Activated CD4-positive, alpha-beta T cell treated with anti-CD3 and anti-CD28 coated beads for 36 hours (primary cell): ENCODE measurements at places on chromosomes 3 and 15.

- no peak for DNase-seq
Observed at GRCh38 chr15:95645791-95646338, 684.6 kb upstream of the NR2F2 start.

GRCh38 chr3:135503760-135504686 lies 461.5 kb upstream of the PPP2R3A start:
- DNase-seq = peak; percentile 66

- DNase-seq = no peak
Observed at GRCh38 chr3:71135373-71136088, 448.0 kb downstream of the FOXP1 start.

- peak; percentile 39 for DNase-seq
Observed at GRCh38 chr15:67825881-67826716, 790 bp downstream of the SKOR1 start.

DNA sequence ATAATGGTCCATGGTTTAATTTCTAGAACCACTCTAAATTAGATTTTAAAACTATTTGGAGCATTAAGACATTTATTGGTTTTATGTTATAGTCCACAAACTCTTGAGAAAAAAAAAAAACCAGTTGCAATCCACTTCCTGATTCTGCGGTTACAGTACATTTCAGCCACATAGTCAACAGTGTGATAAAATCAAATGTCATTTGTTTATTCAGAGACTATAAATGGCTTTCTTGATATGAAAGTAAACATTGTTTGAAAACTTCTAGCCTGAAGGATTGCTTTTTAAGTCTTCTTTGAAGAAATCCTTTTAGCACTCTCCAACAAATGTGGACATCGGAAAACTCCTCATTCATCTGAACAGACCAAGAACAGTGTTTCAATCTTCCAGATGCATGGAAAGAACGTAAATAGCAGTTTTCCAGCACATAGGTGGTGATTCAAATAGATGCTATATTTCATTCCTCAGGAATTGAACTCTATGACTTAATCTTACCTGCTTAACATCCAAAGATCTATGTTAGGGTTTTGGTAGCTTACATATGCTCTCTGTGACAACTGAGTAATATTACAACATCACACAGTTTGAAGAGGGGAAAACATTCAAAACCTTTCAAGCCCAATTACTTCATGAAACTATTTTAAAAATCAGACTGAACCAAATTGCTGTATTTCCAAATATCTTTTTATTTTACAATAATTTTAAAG lies 87.8 kb upstream of the UBE2E2 start:
- no peak for DNase-seq

GRCh38 chr3:146705225-146705624 lies 100.1 kb upstream of the PLSCR5 start:
- DNase-seq = no peak

DNA sequence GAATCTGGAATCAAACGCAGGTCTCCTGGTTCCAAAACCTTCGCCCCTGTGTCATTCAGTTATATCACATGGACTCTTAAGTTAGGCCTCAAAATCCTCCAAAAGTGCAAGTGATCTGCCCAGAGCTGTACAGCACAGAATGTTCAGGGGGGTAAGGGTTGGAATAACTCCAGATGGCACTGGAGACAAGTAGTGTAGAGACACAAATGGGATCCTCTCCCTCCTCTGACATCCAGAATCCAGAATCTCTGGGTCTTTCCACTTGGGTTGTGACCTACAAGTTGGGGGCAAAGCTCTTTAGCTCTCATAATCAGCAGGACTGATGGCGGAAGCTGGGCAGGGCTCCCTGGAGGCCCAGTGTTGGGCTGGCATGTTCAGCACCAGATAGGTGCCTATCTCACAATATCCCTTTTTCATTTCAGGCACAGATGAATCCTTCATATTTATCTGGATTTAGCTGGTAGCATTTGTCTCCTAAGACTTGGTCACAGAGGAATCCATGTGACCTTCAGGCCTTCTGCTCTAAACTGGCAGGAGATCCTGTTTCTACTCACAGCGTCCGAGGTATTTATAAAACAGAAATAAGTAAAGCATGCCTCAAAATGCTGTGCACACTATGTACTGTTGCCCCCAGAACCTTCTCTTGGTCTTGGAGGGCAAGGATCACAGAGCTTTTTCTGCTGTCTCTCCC lies 15.4 kb downstream of the ABHD2 start:
- DNase-seq = no peak

DNA sequence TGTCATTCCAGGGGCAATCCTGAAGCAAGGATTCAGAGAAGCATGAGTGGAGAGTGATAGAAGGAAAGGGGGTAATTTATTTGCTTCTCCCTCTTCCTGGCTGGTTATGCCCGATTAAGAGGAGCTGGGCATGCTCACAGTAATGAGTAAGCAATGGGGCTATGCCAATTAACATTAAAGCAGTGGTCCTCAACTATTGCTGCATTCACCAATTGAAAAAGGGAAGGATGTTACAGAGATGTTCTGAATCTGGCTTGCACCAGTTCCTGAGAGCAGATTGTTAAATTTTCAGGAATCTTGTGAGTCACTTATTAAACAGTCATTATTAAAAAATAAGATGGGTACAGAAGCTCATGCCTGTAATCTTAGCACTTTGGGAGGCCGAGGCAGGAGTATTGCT lies 85.9 kb upstream of the ZBTB20 start:
- no peak for DNase-seq

DNA sequence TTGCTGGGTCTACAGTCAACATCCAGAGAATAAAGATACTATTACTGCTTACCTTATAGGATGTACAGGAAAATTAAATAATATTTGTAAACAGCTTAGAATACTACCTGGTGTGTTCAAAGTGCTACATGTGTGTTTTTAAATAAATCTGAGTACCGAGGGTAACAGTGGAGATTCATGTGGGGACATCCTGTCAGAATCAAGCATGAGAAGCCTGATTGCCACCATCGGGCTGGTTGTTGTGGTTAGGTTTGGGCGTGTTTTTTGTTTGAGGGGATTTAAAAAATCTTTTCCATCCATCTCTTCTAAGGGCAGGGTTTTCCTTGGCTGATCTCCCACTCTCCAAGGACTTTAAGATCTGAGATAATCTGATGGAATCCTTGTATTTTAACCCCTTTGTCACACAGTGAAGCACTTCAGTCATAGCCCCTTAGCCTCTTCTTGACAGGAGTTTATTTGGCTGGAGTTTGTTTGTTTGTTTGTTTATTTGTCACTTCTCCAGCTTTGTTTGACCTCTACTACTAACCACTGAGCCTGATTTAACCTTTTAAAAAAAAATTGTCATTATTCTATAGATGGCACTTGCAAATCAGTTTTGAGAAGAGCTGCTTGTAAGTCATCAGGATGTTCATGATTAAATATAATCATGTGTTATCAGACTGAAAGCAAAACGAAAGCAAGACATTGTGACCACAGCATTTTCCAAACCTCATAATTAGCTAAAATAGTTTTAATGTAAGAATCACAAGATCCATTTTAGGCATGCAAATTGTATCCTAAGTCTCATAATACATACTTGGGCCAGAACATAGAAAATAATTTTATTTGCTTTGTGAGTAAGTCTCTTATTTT lies 72.8 kb upstream of the RARB start:
- no peak for DNase-seq

GRCh38 chr15:81043935-81044575 lies 43.3 kb downstream of the TLNRD1 start:
- DNase-seq = no peak
